ENCODE measurements at places on chromosomes 3 and 15. TPM values are rescaled to one million over a fixed set of nuclear protein-coding genes. Genes with fewer than 3 reads are reported as not detected.

GRCh38 chr15:31925541-31925940 is 104.8 kb upstream of the CHRNA7 start:
- no peak for DNase-seq

- no peak for DNase-seq
These were observed 16.0 kb downstream of the LRRN1 start for GRCh38 chr3:3815206-3815605.

DNA sequence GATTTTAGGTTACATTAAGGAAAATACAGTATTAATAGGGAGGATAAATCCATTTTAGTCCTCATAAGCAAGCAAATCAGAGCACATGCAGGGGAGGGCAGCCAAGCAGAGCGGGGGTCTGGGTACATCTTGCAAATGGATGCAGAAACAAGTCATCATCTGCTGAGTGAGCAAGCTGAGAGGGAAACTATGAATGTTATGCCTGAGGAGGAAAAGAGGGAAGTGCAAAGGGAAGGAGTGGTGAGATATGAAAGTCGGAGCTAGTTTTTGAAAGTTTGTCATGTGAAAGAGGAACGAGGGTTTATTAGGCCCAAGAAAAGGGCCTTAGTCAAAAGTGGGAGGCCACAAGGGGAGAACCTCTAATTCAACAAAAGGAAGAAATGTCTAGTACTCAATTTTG is 15.4 kb downstream of the PTX3 start:
- DNase-seq: no peak

Gene FEZF2
- not detected for polyA plus RNA-seq

DNA sequence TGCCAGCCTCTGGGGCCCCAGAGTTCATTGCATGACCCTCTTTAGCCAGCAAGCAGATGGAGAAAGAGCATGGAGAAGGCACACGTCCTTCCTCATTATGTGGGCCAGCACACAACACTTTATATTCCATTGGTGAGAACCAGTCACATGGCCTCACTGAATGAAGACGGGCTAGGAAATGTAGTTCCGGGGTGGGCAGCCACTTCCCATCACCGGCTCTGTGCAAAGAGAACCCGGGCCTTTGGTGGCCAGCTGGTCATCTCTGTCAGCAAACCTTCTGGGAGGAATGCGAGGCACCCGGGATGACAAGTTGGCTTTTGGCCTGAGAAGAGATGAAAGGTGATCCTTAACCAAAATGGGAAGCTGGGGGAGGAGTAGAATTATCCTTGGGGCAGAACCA is 90.2 kb upstream of the VGLL4 start:
- DNase-seq: no peak

DNA sequence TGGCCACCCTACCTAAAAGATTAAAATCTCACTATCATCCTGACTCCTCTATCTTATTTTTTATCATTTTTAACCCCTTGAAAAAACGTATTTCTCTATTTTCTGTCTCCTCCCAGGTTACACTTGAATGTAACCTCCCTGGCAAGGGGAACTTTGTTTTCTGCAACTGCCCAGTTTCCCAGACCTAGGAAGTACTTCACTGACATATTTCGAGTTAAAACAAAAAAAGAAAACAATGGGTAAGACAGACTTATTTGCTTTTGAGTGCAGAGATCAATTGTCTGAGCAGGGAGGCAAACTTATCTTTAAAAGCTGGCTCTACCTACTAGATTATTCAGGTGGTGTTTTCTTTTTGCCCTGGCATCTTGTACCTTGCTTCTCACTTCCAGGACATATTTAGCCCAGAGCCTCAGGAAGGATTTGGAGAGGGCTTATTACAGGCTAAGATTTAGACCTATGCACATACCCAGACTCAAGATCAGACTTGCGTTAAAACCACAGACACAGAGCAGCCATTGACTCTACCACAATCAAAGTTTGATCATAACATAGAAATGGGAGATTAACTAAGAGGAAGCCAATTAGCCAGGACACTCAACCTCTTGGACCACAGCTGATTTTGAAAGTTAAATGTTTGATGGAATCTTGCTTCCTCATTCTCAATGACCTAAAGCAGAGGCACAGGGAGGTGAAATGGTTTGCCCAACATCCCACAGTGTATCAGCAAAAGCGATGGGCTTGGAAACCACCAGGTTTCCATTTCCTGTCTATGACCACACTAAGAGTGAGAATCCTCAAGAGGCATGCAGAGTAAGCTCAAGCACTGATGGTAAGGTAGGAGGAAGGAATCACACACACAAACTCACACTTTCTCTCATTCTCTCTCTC is 169.5 kb upstream of the THBS1 start:
- peak; percentile 93 for DNase-seq

Gene VPS8
- 6.8 TPM for polyA plus RNA-seq

Gene MYH15
- polyA plus RNA-seq: 1.5 TPM

Gene CDHR4
- polyA plus RNA-seq: not detected

DNA sequence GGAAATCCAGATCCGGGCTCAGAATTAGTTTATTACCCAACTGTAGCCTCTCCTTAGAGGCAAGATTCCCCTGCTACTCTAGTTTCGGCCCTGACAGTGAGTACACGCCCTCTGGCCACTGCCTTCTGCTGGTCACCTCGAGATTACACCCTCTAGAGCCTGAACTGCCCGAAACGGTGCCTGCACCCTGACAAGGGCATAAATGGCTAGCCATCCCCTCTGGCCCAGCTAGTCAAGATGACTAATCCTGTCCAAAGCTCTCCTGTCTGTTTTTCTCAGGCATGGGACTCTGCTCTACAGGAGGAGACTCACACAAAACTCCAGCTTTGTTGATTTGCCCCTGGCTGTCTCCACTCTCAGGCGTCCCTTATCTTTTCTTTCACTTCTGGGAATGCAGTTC is 150.5 kb upstream of the UBE2E2 start:
- no peak for DNase-seq

- peak; percentile 24 for DNase-seq
These were observed 26.3 kb upstream of the NR2C2 start for GRCh38 chr3:14921034-14921616.

GRCh38 chr15:64635499-64636495 is 139.6 kb downstream of the RBPMS2 start:
- peak; percentile 42 for DNase-seq

Gene CORO2B
- polyA plus RNA-seq: 0.46 TPM

- DNase-seq: no peak
These were observed 45.9 kb downstream of the TMEM45A start for GRCh38 chr3:100538339-100538706.

- DNase-seq: no peak
These were observed 101.2 kb downstream of the CD47 start for GRCh38 chr3:107989661-107990060.

DNA sequence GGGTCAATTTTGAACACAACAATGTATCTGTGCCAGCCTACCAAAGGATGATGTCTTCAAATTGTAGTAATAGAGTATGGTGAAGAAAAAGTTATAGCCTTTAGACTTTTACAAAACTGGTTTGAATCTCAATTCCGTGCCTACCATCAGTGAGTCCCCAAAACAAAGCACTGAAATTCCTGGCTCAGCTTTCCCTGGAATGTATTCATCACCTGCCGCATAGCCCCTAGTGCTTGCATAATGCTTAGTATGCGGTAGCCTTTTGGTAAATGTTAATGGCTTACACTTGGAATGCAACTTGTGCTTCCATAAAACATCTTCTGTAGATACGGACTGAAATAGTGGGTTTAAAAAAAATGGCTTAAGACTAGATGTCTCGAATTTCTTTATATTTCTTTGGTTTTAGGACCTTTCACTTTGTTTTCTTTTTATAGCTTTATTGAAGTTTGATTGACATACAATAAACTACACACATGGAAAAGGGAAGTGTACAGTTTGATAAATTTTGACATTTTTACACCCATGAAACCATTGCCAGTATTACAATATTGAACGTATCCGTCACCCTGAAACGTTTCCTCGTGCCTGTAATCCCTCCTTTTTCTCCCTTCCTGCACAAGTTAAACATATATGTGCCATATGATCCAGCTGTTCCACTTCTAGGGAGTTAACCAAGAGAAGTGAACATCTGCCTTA is 12.1 kb downstream of the SACM1L start:
- DNase-seq: no peak

Gene C3orf49
- not detected for polyA plus RNA-seq

Gene NOP10
- polyA plus RNA-seq: 493 TPM

GRCh38 chr3:54122324-54123002 is at the start of gene CACNA2D3:
CACNA2D3 (plus strand) TSS chr3:54122552.
- DNase-seq: no peak

DNA sequence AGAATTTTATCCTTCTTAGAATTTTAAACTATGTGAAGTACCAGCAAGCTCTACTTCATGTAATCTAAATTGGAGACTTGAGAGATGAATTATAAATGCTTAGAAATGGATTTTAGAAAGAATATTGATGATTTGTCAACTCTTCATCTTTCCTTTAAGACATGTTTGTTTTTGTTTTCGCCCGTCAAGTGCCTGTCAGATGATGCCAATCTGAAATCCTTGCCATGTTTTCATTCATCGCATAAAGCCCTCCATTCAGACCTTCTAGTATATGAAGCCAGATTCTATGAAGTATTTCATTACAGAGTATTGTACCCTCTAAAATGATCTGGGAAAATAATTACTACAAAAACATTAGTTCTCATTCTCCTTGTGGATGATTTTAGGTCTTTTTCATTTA is 223.2 kb upstream of the SOX2 start:
- no peak for DNase-seq

- DNase-seq: no peak
These were observed 172.3 kb upstream of the PRICKLE2 start for GRCh38 chr3:64397573-64397972.

DNA sequence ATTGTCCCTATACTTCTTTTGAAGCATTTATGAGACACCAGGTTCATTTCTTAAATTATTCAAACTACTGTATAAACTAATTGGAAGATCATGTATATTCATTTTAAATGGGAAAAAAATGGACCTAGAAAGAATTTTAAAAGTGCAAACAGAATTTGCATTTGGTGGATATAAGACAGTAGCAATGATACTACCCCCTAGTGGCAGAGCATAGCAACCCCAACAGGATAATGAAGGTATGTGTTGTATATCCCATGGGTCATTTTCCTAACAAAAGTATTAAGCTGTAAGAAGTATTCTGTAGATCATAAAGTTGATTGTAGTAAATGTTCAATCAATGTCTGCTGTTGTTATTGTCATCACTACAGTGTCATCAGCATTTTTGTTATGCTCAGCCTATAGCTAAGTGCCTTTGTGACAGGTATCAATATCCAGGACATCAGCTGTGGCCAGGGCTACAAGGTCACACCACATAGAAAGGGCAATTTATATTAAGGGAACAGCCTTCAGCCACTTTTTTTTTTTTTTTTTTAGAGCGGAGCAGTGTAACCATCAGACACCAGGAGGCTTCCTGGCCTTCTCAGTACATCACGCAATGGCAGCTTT is 175.8 kb downstream of the FOXB1 start:
- peak; percentile 46 for DNase-seq

DNA sequence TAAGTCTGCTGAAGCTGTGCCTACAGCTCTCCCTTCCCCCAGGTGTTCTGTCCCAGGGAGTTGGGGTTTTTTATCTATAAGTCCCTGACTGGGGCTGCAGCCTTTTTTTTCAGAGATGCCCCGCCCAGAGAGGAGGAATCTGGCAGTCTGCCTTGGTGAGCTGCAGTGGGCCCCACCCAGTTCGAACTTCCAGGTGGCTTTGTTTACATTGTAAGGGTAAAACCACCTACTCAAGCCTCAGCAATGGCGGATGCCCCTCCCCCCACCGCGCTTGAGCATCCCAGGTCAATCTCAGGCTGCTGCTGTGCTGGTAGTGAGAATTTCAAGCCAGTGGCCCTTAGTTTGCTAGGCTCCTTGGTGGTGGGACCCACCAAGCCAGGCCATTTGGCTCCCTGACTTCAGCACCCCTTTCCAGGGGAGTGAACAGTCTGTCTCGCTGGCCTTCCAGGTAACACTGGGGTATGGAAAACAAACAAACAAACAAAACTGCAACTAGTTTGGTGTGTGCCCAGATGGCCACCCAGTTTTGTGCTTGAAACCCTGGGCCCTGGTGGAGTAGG is 189.4 kb downstream of the MFSD1 start:
- DNase-seq: peak; percentile 50

DNA sequence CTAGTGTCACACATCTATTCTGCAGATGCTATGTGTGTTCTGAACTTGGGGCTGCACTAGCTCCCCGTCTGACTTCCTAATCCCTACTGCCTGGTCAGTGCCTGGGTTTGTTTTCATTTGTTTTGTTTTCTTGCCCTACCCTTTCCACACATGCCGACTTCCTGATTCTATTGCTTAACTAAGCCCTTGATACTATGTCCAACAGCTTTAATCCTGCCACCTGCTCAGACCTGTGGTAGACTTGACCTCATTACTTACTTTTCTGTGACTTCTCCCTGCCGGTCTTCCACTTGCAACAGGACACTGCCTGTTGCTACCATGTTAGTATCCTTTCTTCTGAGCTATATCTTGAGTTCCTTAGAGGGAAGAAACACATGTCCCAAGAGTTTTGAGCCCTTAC is 39.3 kb upstream of the CEMIP start:
- DNase-seq: no peak

GRCh38 chr3:153242896-153243295 is 80.9 kb downstream of the RAP2B start:
- no peak for DNase-seq

- DNase-seq: no peak
These were observed 46.2 kb downstream of the PTH1R start for GRCh38 chr3:46923559-46924350.

DNA sequence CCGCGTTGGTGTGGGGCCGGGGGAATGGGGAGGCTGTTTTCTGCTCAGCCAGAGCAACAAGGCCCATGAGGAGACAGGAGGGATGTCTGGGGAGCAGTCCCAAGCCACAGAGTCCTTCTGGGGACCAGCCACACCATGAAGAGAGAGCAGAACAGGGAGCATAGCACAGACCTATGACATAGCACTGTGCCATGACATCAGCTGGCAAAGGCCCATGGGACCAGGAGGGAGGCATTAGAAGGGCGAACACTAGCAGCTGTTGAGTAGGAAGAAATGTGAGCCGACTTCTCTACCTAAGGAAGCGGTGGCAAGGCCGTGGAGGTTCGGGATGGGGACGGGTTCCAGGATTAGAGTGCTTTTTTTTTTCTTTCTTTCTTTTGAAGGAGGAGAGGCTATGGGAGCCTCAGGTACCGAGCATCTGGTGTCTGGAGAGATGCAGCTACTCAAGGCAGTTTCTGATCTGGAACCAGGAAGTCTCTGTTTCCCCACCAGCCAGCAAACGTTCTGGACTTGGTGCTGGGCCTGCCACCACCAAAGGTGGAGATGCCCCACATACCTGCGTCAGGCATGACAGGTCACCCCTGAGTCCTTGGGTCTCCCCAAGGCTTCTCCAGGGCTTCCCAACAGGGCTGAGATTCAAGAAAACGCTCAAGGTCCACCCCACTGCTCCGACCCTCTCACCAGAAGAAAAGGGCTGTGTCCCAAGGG is 77.3 kb upstream of the CGNL1 start:
- DNase-seq: no peak

- no peak for DNase-seq
These were observed 200.9 kb upstream of the ZPLD1 start for GRCh38 chr3:102233881-102234280.
